ENCODE measurements at places on chromosomes 1 and 21.
A peak's percentile ranks its signal among the peaks of the same experiment; 100 is the strongest.

DNA sequence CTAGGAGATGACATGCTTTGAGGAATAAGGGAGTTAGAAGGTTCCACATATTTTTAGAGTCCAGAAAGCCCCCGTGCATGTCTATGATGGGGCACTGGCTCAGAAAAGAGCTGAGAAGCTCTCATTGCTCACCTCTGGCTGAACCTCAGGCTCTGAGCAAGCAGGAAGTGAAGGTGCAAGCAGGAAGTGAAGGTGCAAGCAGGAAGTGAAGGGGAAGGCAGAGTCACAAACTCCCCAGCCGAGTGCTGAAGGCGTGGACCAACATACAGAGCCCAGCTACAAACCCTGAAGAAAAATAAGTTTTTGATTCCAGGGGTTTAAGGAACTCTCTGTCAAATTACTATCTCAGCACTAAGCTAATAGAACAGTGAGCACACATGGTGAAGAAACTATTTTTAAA, 7.0 kb downstream of the KRTAP10-8 start:
- no peak overlapping the region for H3K4me3 ChIP-seq
- peaks cover 25% of the 10 kb centered on the region for H3K4me1 ChIP-seq
- peak overlapping the region; percentile 44 for H3K27ac ChIP-seq
- peak; percentile 51 for DNase-seq
- no peaks in the 10 kb centered on the region for H3K36me3 ChIP-seq
- no peaks in the 10 kb centered on the region for H3K27me3 ChIP-seq

- no peak overlapping the region for H3K4me3 ChIP-seq
- H3K4me1 ChIP-seq = peaks cover 3% of the 10 kb centered on the region
- no peaks in the 10 kb centered on the region for H3K36me3 ChIP-seq
- peak; percentile 60 for DNase-seq
- H3K27ac ChIP-seq = no peak overlapping the region
Observed at GRCh38 chr1:23772049-23772853, 6.0 kb upstream of the PITHD1 start.

- H3K4me1 ChIP-seq = no peaks in the 10 kb centered on the region
- DNase-seq = no peak
- H3K36me3 ChIP-seq = no peaks in the 10 kb centered on the region
- no peaks in the 10 kb centered on the region for H3K27me3 ChIP-seq
- H3K27ac ChIP-seq = no peak overlapping the region
- H3K4me3 ChIP-seq = no peak overlapping the region
Observed at GRCh38 chr1:187185389-187185788, 356.6 kb downstream of the PLA2G4A start.

GRCh38 chr1:57789936-57790335, 366.1 kb upstream of the DAB1 start:
- no peak overlapping the region for H3K27ac ChIP-seq
- H3K4me3 ChIP-seq = no peak overlapping the region
- H3K4me1 ChIP-seq = no peaks in the 10 kb centered on the region
- no peaks in the 10 kb centered on the region for H3K36me3 ChIP-seq
- no peaks in the 10 kb centered on the region for H3K27me3 ChIP-seq
- DNase-seq = no peak

DNA sequence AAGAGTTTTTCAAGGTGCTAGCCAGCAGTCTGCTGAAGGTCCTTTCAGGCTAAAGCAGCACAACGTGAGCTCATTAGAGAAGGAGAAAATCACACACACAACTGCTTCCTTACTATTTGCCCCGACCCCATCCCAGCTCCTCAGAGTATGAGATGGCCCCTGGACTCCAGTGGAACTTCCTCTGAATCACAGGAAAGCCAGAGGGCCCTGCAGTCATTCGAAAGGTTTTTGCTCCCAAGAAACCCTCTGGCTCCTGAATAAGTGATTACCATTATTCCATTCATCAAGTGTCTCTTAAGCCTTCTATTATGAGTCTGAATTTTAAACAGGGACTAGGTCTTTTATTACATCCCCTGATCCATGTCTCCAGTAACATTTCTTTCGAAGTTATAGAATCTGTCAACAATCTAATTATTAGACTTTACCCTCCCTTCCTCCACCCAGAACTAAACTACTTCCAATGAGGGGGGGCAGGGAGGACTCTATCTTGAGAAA, 14.6 kb downstream of the SIPA1L2 start:
- no peaks in the 10 kb centered on the region for H3K4me1 ChIP-seq
- H3K36me3 ChIP-seq = no peaks in the 10 kb centered on the region
- H3K27ac ChIP-seq = no peak overlapping the region
- no peaks in the 10 kb centered on the region for H3K27me3 ChIP-seq

DNA sequence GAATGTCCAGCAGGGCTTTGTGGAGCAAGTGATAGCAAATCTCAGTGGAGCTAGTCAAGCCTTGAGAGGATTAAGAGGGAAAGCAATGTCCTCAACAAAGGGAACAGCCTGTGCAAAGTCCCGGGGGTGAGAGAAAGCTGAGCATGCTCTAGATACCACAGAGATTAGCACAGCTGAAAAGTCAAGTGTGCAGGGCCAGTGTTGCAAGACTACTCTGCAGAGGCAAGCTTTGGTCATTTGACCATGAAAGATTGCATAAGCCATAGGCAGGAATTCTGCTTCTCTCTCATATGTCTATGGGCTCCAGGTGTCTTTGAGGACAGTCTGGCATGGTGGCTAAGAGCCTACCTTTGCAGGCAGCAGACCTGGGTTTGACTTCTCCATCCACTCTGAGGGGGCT, 181.0 kb upstream of the JUN start:
- no peaks in the 10 kb centered on the region for H3K27me3 ChIP-seq
- no peaks in the 10 kb centered on the region for H3K36me3 ChIP-seq
- H3K4me1 ChIP-seq = no peaks in the 10 kb centered on the region
- no peak overlapping the region for H3K27ac ChIP-seq
- DNase-seq = no peak

DNA sequence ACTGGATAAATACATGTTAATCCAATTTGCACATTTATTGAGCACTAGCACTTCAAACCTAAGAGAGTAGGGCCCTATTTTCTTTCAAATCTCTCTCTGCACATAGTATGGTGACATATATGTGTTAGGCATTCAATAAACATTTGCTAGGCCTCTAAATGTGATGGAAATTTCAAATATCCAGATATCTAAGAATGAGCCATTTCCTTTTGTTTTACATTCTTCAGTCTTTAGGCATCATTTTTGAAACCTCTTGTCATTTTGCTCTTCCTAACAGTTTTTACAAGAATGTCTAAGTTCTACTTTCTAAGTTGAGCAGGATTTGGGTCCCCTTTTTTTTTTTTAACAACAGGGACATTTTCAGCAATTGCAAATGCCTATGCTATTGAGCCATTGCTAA, 395.7 kb upstream of the ST6GALNAC5 start:
- no peak overlapping the region for H3K4me3 ChIP-seq
- no peak overlapping the region for H3K27ac ChIP-seq
- no peak for DNase-seq
- no peaks in the 10 kb centered on the region for H3K4me1 ChIP-seq
- H3K27me3 ChIP-seq = no peaks in the 10 kb centered on the region

DNA sequence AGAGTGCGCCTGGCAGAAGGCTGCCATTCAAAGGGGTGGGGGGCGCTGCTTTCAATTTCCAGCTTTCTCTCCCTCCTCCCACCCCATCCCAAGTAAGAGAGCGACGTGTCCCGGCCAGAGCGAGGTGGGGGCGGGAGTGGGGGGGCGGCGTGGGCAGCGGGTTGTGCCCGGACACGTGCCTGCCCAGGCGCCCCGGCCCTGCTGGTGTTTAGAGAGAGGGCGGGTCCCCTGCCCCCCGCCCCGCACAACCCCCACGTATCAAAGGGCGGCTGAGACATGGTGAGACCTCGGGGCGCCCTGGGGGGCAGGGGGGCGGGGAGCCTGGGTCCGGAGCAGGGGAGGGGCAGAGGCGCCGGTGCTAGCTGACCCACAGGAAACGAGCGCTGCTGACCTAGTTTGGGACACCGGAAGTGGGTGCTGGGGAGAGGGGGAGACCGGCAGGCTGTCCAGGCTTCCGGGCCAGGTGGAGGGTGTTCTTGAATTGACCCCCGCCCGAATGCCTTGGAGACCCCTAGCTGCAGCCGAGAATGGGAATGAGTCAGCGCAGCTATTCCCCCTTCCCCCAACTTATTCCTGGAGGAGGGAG, 1.3 kb downstream of the ZBTB7B start:
- no peaks in the 10 kb centered on the region for H3K36me3 ChIP-seq
- H3K4me1 ChIP-seq = peaks cover 70% of the 10 kb centered on the region
- no peaks in the 10 kb centered on the region for H3K27me3 ChIP-seq
- peak overlapping the region; percentile 77 for H3K27ac ChIP-seq
- no peak for DNase-seq

GRCh38 chr1:197638316-197638715, 137.0 kb downstream of the DENND1B start:
- no peak overlapping the region for H3K27ac ChIP-seq
- H3K36me3 ChIP-seq = peaks cover 13% of the 10 kb centered on the region
- no peak overlapping the region for H3K4me3 ChIP-seq

DNA sequence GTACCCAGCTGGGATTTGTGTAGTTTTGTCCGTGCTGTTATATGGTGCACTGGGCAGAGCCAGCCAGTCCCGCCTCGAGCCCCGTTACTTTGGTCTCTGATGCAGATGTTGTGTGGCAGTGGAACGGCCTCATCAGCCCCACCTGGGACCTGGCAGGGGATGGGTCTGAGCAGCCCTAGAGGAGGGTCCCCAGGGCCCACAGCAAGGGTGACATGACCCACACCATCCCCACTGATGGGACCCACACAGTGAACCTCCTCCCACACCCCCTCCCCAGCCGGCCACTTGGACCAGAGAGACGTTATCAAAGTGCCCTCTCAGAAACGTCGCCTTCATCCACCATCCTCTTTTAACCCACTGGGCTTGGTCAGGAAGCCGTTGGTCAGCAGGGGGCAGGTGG, 42.0 kb upstream of the PCBP3 start:
- H3K27ac ChIP-seq = no peak overlapping the region
- H3K27me3 ChIP-seq = no peaks in the 10 kb centered on the region
- H3K4me1 ChIP-seq = no peaks in the 10 kb centered on the region
- no peak for DNase-seq
- no peaks in the 10 kb centered on the region for H3K36me3 ChIP-seq

- H3K36me3 ChIP-seq = no peaks in the 10 kb centered on the region
- no peaks in the 10 kb centered on the region for H3K4me1 ChIP-seq
- H3K27me3 ChIP-seq = no peaks in the 10 kb centered on the region
- H3K27ac ChIP-seq = no peak overlapping the region
- DNase-seq = no peak
Observed at GRCh38 chr1:101841824-101842223, 154.9 kb downstream of the OLFM3 start.

GRCh38 chr1:169325117-169325516, 42.5 kb downstream of the NME7 start:
- DNase-seq = no peak
- no peak overlapping the region for H3K27ac ChIP-seq

GRCh38 chr1:62247391-62248168, 52.9 kb downstream of the L1TD1 start:
- no peaks in the 10 kb centered on the region for H3K36me3 ChIP-seq
- no peak overlapping the region for H3K27ac ChIP-seq
- no peak for DNase-seq

GRCh38 chr1:29878501-29878900, 642.2 kb downstream of the PTPRU start:
- H3K4me1 ChIP-seq = no peaks in the 10 kb centered on the region
- no peaks in the 10 kb centered on the region for H3K27me3 ChIP-seq
- H3K4me3 ChIP-seq = no peak overlapping the region

DNA sequence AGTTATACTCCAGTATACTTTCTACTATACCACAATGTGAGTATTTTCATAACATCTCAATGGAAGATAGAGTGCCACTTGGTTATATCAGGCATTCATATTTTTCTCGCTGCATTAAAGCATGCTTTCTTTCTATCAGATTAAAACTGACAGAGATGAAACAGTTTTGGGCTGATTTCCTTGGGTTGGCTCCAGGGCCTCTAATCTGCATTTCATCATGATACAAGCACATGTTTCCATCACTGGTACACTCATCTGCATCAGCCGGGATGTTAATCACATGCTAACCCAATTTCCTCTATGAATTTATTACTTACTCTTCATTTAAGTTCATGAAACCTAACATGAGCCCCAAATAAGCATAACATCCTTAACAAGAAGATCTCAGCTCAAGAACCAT, 289.0 kb upstream of the DAB1 start:
- no peaks in the 10 kb centered on the region for H3K4me1 ChIP-seq
- no peak overlapping the region for H3K27ac ChIP-seq
- no peaks in the 10 kb centered on the region for H3K36me3 ChIP-seq
- DNase-seq = no peak
- no peak overlapping the region for H3K4me3 ChIP-seq
- H3K27me3 ChIP-seq = no peaks in the 10 kb centered on the region

DNA sequence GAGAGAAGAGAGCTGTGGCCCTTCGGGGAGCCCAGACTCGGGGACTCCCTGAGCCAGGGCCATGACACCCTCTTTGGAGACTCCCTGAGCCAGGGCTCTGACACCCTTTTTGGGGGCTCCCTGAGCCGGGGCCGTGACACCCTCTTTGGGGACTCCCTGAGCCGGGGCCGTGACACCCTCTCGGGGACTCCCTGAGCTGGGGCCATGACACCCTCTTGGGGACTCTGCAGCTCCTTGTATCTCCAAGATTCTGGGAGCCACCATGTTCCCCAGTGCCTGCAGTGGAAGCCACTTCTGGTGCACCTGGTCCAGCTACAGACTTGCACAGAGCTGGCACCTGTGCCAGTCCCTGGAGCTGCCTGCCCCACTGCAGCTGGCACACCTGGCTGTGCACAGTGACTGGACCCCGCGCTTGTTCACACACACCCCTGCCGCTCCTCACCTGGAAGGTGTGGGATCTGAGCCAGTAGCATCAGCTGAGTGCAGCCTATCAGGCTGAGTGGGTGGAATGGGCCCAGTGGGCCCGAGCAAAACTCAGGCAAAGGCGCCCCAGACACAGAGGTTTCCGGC, 3.8 kb upstream of the SSU72 start:
- no peak overlapping the region for H3K27ac ChIP-seq
- no peak overlapping the region for H3K4me3 ChIP-seq
- peaks cover 7% of the 10 kb centered on the region for H3K4me1 ChIP-seq
- H3K27me3 ChIP-seq = no peaks in the 10 kb centered on the region

DNA sequence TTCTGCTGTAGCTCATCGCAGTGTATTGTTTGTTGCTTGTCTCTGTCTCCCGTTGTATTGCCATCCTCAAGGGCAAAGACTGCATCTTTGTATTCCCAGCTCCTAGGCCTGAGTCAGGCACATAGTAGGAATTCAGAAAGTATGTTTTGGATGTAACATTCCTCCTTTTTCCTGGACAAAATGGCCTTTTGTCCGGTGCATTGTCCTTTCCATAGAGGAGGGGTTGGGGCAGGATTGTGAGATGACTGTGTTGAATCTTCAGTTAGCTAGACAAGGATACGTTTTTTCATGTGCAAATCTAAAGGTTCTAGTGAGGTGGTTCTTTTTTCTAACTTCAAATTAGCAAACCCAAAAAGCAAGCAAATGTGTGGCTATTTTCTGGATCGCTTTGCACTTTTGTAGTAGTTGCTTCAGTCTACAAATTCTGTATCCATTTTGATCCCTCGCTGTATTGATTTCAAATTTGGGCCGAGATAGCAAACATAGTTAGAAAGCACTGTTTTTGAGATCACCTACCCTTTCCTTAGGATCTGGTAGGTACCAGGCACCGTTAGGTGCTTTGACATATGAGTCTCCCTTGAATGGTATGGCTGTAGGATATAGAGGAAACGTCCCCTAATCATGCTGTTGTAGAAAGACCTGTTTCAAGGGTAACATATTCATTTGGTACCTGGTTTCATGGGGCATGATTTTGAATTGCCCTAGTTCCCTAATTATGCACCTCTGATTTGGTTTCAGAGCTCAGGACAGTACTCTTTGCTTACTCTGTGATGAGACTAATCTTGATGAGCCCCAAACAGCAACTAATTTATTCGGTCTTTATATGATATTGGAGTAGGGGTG, 1.2 kb downstream of the PPP1R8 start:
- H3K4me1 ChIP-seq = peaks cover 11% of the 10 kb centered on the region
- H3K27ac ChIP-seq = no peak overlapping the region
- no peaks in the 10 kb centered on the region for H3K27me3 ChIP-seq
- no peak for DNase-seq
